ENCODE measurements at places on chromosomes 12 and 14.

DNA sequence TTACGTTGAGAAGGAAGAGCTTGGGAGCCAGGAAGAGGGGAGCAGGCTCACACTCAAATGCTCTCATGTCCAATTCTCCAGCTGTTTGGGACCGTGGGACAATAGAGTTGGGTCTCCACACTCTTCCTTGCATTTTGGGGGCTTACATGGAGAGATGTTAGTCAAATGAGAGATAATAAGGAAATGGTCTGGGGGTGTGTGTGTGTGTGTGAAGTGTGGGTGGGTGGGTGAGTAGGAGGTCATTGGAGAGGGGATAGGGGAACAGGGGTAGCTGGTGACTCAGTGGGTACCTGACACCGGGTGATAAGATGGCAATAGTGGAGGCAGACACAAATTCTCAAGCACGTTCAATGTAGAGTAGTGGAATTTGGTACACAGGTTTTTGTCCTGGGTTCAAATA lies 68.0 kb downstream of the B4GALNT3 start:
- no peak for DNase-seq
- H3K36me3 ChIP-seq: peaks cover 23% of the 10 kb centered on the region
- H3K4me3 ChIP-seq: no peak overlapping the region
- H3K27me3 ChIP-seq: peaks cover 4% of the 10 kb centered on the region

DNA sequence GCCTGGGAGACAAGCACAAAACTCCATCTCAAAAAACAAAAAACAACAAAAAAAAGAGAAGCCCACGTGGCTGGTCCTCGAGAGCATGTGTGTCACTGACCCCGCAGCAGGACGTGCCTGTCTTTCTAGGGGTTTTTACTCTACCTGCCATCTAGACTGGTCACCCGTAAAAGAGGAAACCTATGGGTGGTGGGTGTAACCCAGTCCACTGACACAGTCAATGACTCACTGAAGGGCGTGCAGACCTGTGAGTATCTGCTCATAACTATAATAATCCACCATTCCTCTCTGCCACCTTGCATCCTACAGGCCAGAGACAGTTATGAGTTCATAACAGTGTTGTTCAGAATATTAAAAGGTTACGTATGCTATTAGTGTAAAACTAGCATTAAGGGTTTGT lies 4.6 kb downstream of the GOLGA3 start:
- no peaks in the 10 kb centered on the region for H3K27me3 ChIP-seq
- H3K36me3 ChIP-seq: peaks cover 49% of the 10 kb centered on the region
- H3K4me3 ChIP-seq: no peak overlapping the region
- no peak overlapping the region for H3K27ac ChIP-seq
- DNase-seq: no peak

DNA sequence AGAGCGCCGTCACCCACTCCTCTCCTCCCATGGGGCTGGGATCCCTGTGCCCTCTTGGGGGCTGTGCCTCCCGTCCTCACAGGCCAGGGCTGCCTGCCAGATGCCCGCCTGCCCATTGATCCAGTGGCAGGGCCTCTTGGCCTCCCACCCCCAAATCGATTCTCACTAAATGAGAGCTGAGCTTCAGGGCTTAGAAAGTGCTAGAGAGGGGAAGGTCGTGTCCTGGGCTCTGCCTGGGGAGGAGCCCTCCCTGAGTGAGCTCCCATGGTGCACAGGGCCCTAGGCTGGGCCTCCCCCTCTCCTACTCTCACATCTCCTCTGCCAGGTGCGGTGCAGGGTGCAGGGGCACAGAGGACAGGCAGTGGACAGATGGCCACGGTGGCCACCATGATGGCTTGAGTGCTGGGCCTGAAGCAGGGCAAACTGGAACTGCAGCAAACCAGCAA lies 9.2 kb downstream of the BEGAIN start:
- peaks cover 7% of the 10 kb centered on the region for H3K4me1 ChIP-seq
- no peak overlapping the region for H3K4me3 ChIP-seq
- H3K27ac ChIP-seq: no peak overlapping the region
- no peak for DNase-seq
- no peaks in the 10 kb centered on the region for H3K36me3 ChIP-seq
- peaks cover 6% of the 10 kb centered on the region for H3K27me3 ChIP-seq

DNA sequence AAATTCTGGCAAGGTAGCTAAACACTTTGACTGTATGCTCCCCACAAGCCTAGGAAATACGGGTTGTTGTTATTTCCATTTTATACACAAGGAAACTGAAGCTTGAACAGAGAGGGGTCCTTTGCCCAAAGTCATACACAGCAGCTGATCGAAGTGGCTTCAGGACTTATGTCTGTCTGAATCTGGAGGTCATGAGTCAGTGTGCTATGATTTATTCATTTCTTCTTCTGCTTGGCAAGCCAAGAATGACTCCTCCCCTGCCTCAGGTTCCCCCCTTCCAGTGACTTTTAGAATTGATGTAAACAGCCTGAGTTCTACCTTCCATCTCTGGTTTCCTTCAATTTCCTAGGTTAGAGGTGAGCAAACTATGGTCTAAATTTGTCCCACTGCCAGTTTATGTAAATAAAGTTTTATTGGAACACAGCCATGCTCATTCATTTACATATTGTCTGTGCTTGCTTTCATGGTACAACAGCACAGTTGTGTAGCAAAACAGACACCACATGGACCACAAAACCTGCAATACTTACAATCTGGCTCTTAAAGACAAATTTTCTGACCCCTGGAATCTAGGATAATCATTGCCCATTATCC lies 34.9 kb upstream of the WSCD2 start:
- no peak overlapping the region for H3K27ac ChIP-seq
- H3K36me3 ChIP-seq: no peaks in the 10 kb centered on the region
- H3K4me1 ChIP-seq: peaks cover 14% of the 10 kb centered on the region
- no peak overlapping the region for H3K4me3 ChIP-seq
- DNase-seq: no peak

DNA sequence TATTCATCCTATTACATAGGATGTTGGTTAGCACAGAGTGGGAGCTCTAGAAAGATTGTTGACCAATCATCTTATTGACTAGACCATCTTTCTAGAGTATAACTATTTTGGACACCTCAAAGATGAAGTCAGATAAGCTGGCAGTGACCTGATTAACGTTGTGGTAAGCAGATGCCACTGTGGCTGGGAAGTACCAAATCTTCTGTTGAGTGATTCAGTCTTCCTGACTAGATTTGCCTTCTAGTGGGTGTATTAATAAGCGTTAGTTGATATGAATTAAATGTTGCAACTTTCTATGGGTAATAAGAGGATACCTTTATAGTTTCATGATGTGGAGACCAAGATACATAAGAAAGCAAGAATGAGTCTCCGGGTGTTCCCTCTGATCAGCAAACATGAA lies 51.2 kb upstream of the HELB start:
- DNase-seq: no peak
- peaks cover 15% of the 10 kb centered on the region for H3K27me3 ChIP-seq
- H3K27ac ChIP-seq: no peak overlapping the region
- H3K4me3 ChIP-seq: no peak overlapping the region
- no peaks in the 10 kb centered on the region for H3K4me1 ChIP-seq
- no peaks in the 10 kb centered on the region for H3K36me3 ChIP-seq

GRCh38 chr12:62860020-62860419 lies 74.9 kb downstream of the PPM1H start:
- H3K4me1 ChIP-seq: peaks cover 45% of the 10 kb centered on the region
- H3K27me3 ChIP-seq: peaks cover 6% of the 10 kb centered on the region
- peak overlapping the region; percentile 84 for H3K27ac ChIP-seq
- DNase-seq: no peak
- no peaks in the 10 kb centered on the region for H3K36me3 ChIP-seq
- H3K4me3 ChIP-seq: peak overlapping the region; percentile 21

DNA sequence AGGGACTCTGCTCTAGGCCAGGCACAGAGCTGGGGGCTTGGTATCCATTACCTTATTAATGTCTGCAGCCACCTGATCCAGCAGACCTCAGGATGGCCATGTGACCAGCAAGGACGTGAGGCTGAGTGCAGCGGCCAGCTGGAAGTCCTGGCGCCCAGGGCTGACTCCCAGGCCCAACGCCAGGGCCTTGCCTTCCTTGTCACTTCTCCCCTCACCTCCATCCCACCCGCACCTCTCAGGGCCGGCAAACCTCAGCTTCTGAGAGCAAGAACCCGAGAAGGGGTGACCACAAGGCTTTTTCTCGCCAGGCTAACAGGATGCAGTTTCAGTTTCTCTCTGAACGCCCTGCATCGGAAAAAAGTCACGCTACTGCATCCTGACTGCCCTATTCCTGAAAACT lies 15.4 kb downstream of the RAB35 start:
- no peak overlapping the region for H3K4me3 ChIP-seq
- H3K27ac ChIP-seq: peak overlapping the region; percentile 87
- peaks cover 45% of the 10 kb centered on the region for H3K4me1 ChIP-seq
- no peak for DNase-seq
- H3K27me3 ChIP-seq: no peaks in the 10 kb centered on the region

DNA sequence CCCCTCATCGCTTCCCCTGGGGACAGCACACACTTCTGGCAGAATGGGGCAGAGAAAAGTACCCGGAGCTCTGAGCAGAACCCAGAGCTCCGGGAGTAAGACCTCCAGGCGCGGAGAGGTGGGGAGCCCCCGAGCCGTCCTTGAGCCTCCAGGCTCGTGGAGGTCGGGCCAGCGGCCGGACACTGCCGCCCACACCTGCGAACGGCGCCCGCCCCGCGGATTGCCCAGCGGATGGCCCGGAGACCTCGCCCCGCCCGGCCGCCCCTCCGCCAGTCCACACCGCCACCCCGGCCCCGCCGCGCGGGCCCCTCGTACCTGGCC lies 344 bp downstream of the SPTLC2 start:
- H3K27ac ChIP-seq: no peak overlapping the region
- no peak for DNase-seq
- H3K4me3 ChIP-seq: peak overlapping the region; percentile 91
- peaks cover 6% of the 10 kb centered on the region for H3K36me3 ChIP-seq
- H3K27me3 ChIP-seq: peaks cover 19% of the 10 kb centered on the region
- H3K4me1 ChIP-seq: peaks cover 16% of the 10 kb centered on the region

- no peak for DNase-seq
- H3K27me3 ChIP-seq: peaks cover 3% of the 10 kb centered on the region
- no peak overlapping the region for H3K27ac ChIP-seq
- no peaks in the 10 kb centered on the region for H3K36me3 ChIP-seq
- no peak overlapping the region for H3K4me3 ChIP-seq
- peaks cover 27% of the 10 kb centered on the region for H3K4me1 ChIP-seq
Measured at GRCh38 chr12:71160585-71160984, 2.8 kb upstream of the TSPAN8 start.

- H3K27ac ChIP-seq: no peak overlapping the region
- H3K27me3 ChIP-seq: no peaks in the 10 kb centered on the region
- H3K36me3 ChIP-seq: peaks cover 50% of the 10 kb centered on the region
- H3K4me1 ChIP-seq: peaks cover 8% of the 10 kb centered on the region
Measured at GRCh38 chr12:6332459-6332858, 9.4 kb downstream of the TNFRSF1A start.

DNA sequence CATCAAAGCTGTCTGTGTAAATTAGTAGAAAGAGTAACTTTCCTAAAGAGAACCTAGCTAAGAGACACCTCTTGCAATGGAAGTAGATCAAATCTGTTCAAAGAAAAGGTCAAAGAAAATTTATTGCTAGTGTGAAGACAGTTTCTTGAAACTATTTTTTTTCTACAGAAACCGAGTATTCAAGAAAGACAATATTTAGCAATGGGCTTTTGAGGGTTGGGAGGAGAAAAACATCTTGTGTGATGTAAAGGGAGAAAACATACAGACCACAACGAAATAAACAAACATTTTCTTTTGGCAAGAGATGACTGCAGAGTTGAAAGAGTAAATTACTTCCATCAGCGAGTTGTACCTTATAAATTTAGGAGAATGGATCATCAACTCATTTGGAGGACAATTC lies 24.4 kb downstream of the NKX2-1 start:
- DNase-seq: no peak
- H3K4me1 ChIP-seq: no peaks in the 10 kb centered on the region
- no peaks in the 10 kb centered on the region for H3K36me3 ChIP-seq
- no peak overlapping the region for H3K27ac ChIP-seq

DNA sequence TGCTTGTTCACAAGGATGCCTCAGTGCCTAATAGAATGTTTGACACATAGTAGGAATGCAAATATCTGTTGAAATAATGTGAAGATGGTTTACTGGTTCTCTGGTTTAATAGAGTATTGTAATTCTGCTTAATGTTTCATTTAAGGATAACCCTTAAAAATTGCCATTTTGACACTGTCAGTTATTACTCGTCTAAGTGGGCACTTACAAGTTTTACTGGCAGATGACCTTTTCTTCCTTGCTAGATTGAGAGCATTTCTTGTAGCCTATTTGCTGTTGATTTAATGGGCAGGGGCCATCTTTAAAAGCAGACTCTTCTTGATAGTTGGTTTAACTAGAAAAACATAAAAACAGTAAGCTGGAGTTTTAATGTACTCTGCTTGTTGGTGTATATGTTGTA lies 1.9 kb downstream of the TMEM263 start:
- no peak for DNase-seq
- peak overlapping the region; percentile 100 for H3K4me3 ChIP-seq
- H3K27me3 ChIP-seq: peaks cover 4% of the 10 kb centered on the region
- H3K36me3 ChIP-seq: peaks cover 30% of the 10 kb centered on the region

DNA sequence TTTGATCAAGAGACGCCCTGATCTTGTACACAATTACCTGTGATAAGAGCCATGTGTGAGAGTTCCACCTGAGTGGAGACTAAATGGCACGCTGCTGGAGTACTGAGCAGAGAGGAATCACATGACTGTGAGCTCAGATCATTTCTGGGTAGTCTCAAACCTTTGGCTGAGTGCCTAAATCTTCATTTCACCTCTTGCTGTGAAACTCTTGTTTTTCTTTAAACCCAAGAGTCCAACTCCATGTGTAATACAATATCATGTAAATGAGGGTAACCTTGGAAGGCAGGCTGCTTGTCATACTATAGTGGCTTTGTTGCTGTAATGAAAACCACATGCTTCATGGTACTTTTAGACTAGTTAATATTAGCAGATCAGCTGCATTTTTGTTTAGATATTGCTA lies 156.9 kb downstream of the CAND1 start:
- no peak for DNase-seq
- peaks cover 5% of the 10 kb centered on the region for H3K27me3 ChIP-seq
- H3K27ac ChIP-seq: peak overlapping the region; percentile 31
- peak overlapping the region; percentile 25 for H3K4me3 ChIP-seq
- H3K4me1 ChIP-seq: peaks cover 62% of the 10 kb centered on the region

GRCh38 chr12:59446116-59446515 lies 149.7 kb upstream of the SLC16A7 start:
- DNase-seq: no peak
- no peak overlapping the region for H3K27ac ChIP-seq
- H3K4me1 ChIP-seq: no peaks in the 10 kb centered on the region
- no peaks in the 10 kb centered on the region for H3K27me3 ChIP-seq
- H3K36me3 ChIP-seq: no peaks in the 10 kb centered on the region
- no peak overlapping the region for H3K4me3 ChIP-seq

DNA sequence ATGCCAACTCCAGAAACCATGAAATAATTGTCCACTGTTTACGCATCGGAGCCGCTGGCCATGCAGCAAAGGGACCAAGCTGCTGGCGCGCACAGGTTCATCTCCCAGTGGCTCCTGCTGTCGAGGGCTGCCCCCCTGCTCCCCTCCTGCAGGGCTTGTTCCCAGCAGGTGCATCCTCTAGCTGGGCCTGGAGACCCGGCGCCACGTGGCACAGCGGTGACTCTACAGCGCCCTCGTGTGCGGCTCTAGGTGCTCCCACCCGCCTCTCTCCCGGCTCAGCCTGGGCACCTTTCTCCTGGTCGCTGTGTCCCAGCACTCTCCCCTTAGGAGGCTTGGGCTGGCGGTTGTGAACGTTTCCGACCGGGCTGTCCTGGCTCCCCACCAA lies 37.5 kb upstream of the INF2 start:
- H3K4me3 ChIP-seq: no peak overlapping the region
- H3K36me3 ChIP-seq: peaks cover 13% of the 10 kb centered on the region
- H3K4me1 ChIP-seq: peaks cover 17% of the 10 kb centered on the region
- peaks cover 31% of the 10 kb centered on the region for H3K27me3 ChIP-seq
- H3K27ac ChIP-seq: no peak overlapping the region
